ENCODE measurements at places on chromosomes 2 and 18. TPM values are rescaled to one million over a fixed set of nuclear protein-coding genes. Genes with fewer than 3 reads are reported as not detected.

The GPR45 gene
- not detected for total RNA-seq

The CHMP1B gene
- 46.9 TPM for total RNA-seq

The MYL1 gene
- not detected for total RNA-seq

GRCh38 chr2:109089602-109090300 lies 39.3 kb upstream of the SH3RF3 start:
- H3K27me3 ChIP-seq: no peaks in the 10 kb centered on the region
- H3K36me3 ChIP-seq: no peaks in the 10 kb centered on the region
- H3K4me3 ChIP-seq: no peak overlapping the region
- DNase-seq: no peak
- H3K4me1 ChIP-seq: no peaks in the 10 kb centered on the region

DNA sequence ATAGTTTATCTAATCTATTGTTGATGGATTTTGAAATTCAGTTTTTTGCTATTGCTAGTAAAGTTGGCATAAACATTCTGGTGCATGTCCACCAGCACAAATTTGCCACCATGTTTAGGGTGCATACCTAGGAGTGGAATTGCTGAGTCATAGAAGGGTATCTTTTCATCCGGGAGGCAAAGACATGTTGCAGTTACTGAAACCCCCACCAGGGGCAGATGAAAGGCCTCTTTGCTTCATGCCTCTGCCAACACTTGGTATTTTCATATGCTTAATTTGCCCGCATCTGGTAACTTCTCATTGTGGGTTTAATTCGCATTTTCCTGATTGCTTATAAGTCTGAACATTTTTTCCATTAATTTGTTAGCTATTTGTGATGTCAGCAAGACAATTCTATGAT lies 8.2 kb downstream of the DCC start:
- DNase-seq: no peak
- H3K4me3 ChIP-seq: no peak overlapping the region
- no peaks in the 10 kb centered on the region for H3K27me3 ChIP-seq
- H3K36me3 ChIP-seq: no peaks in the 10 kb centered on the region
- H3K4me1 ChIP-seq: no peaks in the 10 kb centered on the region

DNA sequence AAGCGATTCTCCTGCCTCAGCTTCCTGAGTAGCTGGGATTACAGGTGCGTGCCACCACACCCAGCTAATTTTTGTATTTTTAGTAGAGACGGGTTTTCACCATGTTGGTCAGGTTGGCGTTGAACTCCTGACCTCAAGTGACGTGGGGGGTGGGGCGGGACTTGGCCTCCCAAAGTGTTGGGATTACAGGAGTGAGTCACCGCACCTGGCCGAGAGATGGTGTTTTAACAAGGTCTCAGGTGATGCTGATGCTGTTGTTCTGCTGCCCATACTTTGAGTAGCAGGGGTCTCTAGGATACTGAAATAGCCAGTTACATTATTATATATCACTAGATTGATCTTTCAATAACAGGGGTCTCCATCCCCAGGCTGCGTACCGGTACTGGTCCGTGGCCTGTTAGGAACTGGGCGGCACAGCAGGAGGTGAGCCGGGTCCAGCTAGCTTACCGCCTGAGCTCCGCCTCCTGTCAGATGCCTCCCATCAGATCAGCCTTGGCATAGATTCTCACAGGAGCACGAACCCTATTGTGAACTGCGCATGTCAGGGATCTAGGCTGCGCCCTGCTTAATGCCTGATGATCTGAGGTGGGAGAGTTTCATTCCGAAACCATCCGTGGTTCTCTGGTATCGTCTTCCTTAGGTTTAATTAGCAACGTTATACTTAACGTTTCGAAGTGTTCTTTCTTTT lies 48.3 kb upstream of the SLC38A11 start:
- no peak for DNase-seq
- no peaks in the 10 kb centered on the region for H3K27me3 ChIP-seq
- no peaks in the 10 kb centered on the region for H3K4me1 ChIP-seq
- no peak overlapping the region for H3K4me3 ChIP-seq
- H3K27ac ChIP-seq: no peak overlapping the region

- no peak overlapping the region for H3K27ac ChIP-seq
- H3K4me1 ChIP-seq: no peaks in the 10 kb centered on the region
- no peak overlapping the region for H3K4me3 ChIP-seq
- no peaks in the 10 kb centered on the region for H3K36me3 ChIP-seq
- no peaks in the 10 kb centered on the region for H3K27me3 ChIP-seq
These were observed 7.0 kb downstream of the CTIF start for GRCh38 chr18:48545757-48546321.

GRCh38 chr18:13545514-13545913 lies 180.8 kb downstream of the FAM210A start:
- no peaks in the 10 kb centered on the region for H3K36me3 ChIP-seq
- H3K27me3 ChIP-seq: no peaks in the 10 kb centered on the region
- H3K27ac ChIP-seq: no peak overlapping the region
- no peak overlapping the region for H3K4me3 ChIP-seq

DNA sequence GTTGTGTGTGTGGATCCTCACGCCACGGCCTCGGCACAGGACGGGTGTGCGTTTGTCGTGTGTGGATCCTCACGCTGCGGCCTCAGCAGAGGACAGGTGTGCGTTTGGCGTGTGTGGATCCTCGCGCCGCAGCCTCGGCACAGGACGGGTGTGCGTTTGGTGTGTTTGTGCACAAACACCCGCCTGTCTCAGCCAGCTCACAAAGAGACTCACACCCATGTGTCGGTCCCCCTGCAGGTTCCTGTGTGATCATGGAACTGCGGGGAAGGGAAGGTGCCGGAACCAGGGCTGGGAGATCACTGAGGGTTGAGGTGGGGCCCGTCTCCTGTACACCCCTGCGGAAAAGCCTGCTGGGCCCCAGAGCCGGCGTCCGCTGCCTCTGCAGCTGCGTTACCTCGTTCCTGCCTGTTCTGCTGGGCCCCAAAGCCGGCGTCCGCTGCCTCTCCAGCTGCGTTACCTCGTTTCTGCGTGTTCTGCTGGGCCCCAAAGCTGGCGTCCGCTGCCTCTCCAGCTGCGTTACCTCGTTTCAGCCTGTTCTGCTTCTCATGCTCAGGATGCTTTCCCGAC lies 53.6 kb downstream of the CTDP1 start:
- no peak for DNase-seq
- no peak overlapping the region for H3K27ac ChIP-seq
- no peak overlapping the region for H3K4me3 ChIP-seq
- no peaks in the 10 kb centered on the region for H3K4me1 ChIP-seq
- no peaks in the 10 kb centered on the region for H3K27me3 ChIP-seq
- peaks cover 58% of the 10 kb centered on the region for H3K36me3 ChIP-seq

- H3K4me3 ChIP-seq: no peak overlapping the region
- DNase-seq: no peak
- no peaks in the 10 kb centered on the region for H3K27me3 ChIP-seq
- no peaks in the 10 kb centered on the region for H3K4me1 ChIP-seq
These were observed 20.1 kb upstream of the IGFBP5 start for GRCh38 chr2:216715402-216715974.

GRCh38 chr2:65425276-65425675 lies 7.1 kb downstream of the SPRED2 start:
- DNase-seq: no peak
- H3K4me1 ChIP-seq: peaks cover 9% of the 10 kb centered on the region
- no peaks in the 10 kb centered on the region for H3K27me3 ChIP-seq
- H3K27ac ChIP-seq: no peak overlapping the region
- H3K36me3 ChIP-seq: no peaks in the 10 kb centered on the region

DNA sequence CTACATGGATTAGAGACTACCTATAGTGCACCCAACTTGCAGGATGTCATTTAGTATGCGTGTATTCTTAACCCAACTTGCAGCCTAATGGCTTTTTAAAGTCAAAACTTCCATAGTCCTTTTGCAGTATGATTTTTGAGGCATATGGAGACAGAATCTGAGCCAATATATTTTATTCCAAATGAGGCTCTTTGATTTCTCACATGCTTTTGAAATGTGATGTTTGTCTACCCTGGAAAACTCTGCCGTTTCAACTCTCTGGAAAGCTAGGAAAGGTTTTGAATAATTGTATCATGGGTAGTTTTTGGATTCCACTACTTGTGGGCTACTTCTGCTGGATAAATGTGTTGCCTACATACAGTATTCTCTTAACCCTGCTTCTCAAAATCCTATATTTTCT lies 206.6 kb downstream of the ZNF385B start:
- no peak overlapping the region for H3K27ac ChIP-seq
- H3K4me3 ChIP-seq: no peak overlapping the region
- no peaks in the 10 kb centered on the region for H3K36me3 ChIP-seq
- no peaks in the 10 kb centered on the region for H3K27me3 ChIP-seq

- no peak overlapping the region for H3K4me3 ChIP-seq
- H3K27ac ChIP-seq: no peak overlapping the region
- no peaks in the 10 kb centered on the region for H3K4me1 ChIP-seq
- no peak for DNase-seq
These were observed 75.1 kb downstream of the SPRED2 start for GRCh38 chr2:65357095-65357958.

- H3K4me1 ChIP-seq: peaks cover 19% of the 10 kb centered on the region
- H3K36me3 ChIP-seq: no peaks in the 10 kb centered on the region
- DNase-seq: no peak
- no peak overlapping the region for H3K27ac ChIP-seq
These were observed 80.7 kb upstream of the ITGA4 start for GRCh38 chr2:181376442-181376841.

DNA sequence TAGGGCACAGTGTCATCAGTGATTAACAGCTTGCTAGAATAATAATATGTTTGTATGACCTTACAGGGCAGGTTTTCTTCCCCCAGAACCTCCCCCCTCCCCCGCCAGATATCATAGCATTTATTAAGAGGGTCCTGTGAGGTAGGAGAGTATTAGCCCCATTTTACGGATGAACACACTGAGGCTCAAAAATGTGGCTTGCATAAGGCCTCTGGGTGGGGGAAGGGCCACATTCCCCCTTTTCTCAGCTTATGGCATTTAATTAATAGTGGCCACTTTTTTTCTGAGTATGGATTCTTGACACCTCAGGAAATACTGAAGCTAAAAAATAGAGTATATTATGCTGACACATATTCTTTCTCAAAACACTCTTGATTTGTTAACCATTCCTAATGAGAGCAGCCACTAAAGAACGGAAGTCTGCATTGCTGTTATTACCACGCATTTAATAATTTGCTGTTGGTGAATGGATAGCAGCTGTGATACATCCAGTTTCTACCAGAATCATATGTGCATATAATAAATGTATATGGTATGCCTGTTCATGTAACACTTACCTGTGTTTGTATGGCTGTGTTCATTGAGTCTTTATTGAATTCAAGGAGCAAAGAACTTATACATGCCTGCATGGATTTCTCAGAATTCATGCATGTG lies 3.0 kb downstream of the CTIF start:
- no peaks in the 10 kb centered on the region for H3K36me3 ChIP-seq
- H3K27me3 ChIP-seq: no peaks in the 10 kb centered on the region
- H3K27ac ChIP-seq: no peak overlapping the region
- H3K4me3 ChIP-seq: no peak overlapping the region
- H3K4me1 ChIP-seq: no peaks in the 10 kb centered on the region

DNA sequence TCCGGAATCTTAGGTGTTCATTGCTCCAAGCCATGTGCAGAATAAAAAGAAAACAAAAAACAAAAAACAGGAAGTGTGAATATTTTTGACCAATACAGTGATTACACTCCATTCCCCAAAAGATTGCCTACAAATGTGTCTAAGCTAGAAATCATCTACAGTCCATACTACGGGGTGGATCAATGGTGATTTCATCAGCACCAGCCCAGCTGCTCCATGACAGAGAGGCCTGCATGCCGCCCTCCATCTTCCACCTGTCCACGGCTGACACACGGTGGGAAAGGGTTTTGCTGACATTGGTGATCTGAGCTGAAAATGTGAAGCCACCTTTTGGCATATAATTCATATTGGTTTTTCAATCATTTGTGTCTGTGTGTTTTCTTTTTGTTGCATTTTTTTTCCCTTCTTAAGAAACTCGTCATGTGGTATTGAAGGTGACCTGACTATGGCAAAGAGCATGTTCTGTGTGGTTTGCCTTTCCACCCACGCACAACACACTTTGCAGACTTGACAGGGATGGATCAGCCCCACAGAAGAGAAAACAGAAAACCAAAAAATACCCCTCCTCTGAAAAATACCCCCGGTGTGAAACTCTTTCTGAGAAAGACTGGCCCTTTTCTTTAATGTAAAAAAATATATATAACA lies 533.1 kb downstream of the RNF144A start:
- no peak overlapping the region for H3K4me3 ChIP-seq
- peaks cover 60% of the 10 kb centered on the region for H3K4me1 ChIP-seq
- H3K27ac ChIP-seq: no peak overlapping the region

DNA sequence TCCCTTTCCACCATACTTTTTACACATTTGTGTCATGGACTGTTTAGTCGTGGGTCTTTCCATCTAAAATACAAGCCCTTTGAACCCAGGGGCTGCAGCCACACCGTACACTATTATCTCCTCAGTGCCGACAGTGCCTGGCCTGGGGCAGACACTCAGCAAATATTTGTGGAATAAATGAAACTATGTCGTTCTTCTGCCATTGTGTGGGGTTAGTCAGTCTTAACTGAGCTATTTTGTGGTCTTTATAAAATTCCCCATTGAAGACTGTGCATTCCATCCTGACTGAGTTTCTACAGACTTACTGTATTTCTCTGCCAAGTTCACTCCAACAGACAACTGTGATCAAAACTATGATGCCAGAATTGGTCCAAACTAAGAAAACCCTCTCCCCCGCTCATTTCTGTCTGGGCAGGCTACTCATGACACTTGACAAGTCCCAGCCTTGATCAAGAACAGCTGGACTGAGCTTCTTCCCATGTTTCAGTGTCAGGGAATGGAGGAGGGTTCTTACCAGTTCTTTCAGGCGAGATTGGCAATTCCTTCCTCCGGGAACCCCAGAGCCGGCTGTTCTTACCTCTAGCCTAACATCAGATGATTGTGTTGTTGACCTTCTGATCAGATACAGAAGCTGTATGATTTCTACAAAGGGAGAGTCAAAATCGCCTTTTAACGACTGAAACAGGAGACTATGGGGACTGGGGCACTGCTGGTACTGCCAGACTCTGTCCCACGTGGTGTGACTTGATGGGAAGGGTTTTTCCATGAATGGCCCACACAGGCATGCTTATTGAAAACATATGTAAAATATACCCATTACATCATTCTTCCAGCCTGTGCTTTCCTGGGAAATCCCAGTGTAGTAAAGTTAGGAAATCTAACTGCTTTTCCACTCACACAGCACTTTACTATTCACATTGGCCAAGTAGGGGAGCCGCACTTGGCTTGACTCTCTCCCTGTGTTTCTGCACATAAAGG lies 77.4 kb upstream of the NPAS2 start:
- H3K27me3 ChIP-seq: no peaks in the 10 kb centered on the region
- no peak for DNase-seq
- H3K4me1 ChIP-seq: no peaks in the 10 kb centered on the region
- no peak overlapping the region for H3K4me3 ChIP-seq
- no peaks in the 10 kb centered on the region for H3K36me3 ChIP-seq

DNA sequence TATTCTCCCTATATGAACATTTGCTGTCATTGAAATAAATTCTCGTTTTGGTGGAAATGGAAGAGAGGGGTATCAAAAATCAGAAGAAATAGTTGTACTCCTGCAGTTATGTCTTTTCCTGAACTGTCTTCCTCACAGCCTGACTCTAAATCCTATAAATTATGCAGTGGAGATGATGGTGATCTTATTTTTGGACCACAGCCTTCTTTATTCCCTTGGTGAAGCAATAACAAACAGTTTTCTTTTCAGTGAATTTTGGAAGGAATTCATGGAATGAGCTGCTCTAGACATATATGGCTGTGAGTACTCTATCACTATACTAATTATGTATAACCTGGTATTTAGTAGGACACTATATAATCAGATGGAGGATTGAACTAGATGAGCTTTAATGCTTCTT lies 1.7 kb upstream of the SLC25A12 start:
- DNase-seq: no peak
- peaks cover 29% of the 10 kb centered on the region for H3K4me1 ChIP-seq
- no peak overlapping the region for H3K4me3 ChIP-seq
- no peaks in the 10 kb centered on the region for H3K36me3 ChIP-seq
- no peak overlapping the region for H3K27ac ChIP-seq
- no peaks in the 10 kb centered on the region for H3K27me3 ChIP-seq

Data from CD4-positive, alpha-beta memory T cell (primary cell).